Skin of body (tissue), 3 donors: ENCODE measurements at places on chromosomes 3 and 15. TPM values are rescaled to one million over a fixed set of nuclear protein-coding genes. Genes with fewer than 3 reads are reported as not detected.

PRR20G gene
- total RNA-seq, result not detected

IGF2BP2 gene
- 39.1 TPM for total RNA-seq

REC114 gene
- not detected for total RNA-seq

LRTM1 gene
- 7.4 TPM for total RNA-seq

HRH1 gene
- total RNA-seq, result 10.1 TPM

KCNAB1 gene
- 6.3 TPM for total RNA-seq

FBXL22 gene
- total RNA-seq, result 1.9 TPM

CLDN18 gene
- total RNA-seq, result not detected

- DNase-seq, result no peak
Observed at GRCh38 chr3:128323206-128324081, 143.2 kb downstream of the DNAJB8 start.

DNA sequence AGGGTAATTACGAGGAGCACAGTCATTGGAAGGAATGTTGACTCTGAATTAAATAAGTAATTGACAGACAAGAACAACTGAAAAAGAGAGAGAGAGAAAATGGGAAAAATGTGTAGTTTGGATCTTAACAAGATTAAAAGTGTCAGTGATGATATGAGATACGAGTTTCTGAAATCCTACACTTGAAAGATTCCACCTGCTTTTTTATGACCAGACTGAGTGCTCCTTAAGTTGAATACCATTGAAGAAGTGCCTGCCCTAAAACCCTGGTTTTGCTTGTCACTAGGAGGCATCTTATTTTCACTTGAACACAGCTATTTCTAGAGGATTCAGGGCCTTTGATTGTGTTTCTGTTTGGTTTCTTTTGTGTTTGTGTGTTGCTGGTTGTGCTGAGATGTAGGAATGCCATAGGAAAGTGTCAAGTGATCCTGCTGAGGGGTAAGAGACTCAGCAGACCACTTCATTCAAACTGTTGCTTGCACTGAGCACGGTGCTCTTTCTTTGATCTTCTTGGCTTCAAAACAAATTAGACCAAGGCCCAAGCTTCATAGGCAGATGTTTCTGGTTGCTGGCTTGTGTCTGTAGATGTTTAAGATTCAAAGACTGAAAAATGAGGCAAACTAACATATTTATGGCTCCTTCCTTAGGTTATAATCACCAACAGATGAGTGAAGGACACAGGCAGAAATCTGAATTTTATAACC lies 17.2 kb upstream of the ABHD10 start:
- DNase-seq, result peak; percentile 50

DNA sequence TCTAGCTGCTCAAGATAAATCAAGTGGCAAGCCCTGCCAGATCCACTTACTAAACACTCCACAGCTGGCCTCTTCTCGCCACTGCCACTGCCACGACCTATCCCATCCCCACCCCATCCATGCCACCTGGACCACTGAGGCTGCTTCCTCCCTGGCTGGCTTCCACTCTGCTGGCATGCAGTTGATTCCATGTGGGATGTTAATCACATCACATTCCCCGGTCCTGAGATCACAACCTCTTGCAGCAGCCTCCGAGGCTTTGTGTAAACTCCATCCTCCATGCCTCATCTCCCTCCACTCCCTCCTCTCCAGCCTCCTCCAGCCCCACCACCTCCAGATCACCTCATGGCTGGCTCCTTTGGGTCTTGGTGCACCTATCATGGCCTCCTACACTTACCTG lies 7.7 kb downstream of the NCKIPSD start:
- DNase-seq, result no peak

GRCh38 chr3:66154444-66154861 lies 66.3 kb upstream of the SLC25A26 start:
- DNase-seq, result no peak

DNA sequence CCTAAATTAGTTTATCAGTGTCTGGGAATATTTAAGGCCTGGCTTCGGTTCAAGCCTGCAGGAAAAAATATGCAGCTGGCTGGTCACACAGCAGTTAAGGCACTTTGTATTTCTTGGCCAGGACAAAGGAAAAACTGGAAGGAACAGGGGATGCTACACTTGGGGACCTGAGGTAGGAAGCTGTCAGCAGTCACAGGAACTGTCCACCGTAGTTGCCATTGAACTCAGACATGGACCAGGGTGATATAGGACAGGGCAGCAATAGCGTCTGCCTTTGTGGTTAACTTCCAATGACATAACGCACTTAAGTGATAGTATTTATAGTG lies 49.1 kb downstream of the NR1D2 start:
- peak; percentile 33 for DNase-seq

DNA sequence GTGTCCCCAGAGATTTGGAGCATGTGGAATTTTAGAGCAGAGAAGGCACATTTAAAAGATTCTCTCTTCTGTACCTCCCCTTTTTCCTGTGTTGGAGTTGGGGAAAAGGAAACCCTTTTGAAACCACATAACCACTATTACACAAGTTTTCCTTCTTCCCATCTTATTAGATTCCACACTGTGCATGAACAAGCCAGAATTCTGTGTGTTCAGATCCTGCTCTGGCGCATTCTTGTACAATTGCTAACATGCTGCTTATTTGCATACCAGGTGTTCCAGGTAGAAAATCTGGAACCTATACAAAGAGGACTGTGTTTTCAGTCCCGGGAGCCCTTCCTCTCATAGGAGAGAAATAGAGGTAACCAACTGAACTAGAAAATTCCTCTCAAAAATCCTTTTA lies 2.6 kb upstream of the CIB2 start:
- peak; percentile 9 for DNase-seq

DNA sequence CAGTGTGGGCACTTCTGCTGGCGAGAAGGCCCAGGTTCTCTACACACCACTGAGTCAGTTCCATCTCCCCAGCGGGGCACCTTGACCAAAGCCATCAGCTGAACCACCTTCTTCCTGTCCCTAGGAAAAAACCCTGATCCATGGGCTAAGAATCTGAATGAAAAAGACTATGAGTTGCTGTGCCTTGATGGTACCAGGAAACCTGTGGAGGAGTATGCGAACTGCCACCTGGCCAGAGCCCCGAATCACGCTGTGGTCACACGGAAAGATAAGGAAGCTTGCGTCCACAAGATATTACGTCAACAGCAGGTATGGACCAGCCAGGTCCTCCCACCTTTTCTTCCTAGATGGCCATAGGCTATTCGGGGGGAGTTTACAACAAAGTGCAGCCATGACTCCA lies 29.1 kb downstream of the TF start:
- DNase-seq, result no peak

DNA sequence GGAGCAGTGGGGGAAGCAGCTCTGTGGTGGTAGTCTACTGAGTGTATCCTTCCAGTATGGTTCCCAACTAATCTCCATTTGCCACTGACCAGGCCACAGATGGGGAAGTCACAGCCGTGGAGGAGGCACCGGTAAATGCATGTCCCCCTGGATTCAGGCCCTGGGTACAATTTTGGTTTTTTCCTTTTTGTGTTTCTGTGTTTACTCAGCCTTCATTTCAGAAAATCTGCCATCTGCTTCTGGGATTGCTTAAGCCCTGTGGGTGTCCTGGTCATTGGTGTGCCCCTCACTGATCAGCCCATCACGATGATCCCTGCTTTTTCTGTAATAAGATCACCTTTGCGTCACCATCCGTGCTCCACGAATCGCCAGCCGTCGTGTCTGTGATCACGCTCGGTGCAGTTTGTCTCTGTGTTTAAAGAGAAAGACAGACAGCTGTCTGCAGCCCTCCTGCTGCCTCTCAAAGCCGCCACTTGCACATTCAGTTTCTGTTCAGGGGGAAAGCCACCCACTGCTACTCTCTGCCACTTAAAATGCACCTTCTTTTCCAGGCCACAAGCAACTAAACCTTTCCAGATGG lies 68.9 kb downstream of the DNASE1L3 start:
- no peak for DNase-seq

DNA sequence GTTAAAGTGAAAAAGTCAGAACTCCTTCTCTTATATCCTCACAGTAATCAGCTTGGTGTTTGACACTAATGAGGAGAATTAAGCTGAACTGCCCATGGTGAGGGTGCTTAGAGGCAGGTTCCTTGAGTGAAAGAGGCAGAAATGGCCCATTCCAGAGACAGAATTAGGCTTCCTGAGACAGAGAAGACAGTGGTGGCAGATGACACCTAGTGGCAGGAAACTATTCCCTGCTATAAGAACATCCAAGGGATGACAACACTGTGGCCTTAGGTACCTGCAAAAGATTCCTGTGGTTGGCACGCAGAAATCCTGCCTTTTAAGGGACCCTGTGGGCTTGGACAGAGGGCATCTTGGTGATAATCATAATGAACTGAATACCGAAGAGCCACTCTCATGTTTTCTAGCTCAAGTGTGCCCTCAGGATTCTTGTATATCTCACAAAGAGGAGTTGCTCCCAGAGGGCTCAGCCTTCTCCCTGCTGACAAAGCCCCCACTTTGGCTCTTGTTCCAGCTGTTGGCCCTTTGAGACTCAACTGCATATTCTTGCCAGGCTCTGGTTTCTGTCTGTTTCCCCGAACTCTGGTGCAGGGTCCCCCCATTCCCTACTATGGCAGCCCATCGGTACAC lies 56.0 kb downstream of the KBTBD12 start:
- peak; percentile 52 for DNase-seq

- no peak for DNase-seq
Observed at GRCh38 chr15:33354411-33354810, 43.6 kb downstream of the RYR3 start.

DNA sequence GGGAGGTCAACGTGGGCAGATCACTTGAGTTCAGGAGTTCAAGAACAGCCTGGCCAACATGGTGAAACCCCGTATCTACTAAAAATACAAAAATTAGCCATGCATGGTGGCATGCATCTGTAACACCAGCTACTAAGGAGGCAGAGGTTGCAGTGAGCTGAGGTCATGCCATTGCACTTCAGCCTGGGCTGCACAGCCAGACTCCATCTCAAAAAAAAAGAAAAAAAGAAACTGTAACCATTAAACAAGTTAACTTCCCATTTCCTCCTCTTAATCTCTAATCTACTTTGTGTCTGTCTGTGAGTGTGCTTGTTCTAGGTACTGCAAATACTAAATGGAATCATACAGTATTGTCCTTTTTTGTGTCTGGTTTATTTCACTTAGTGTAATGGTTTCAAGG lies 2.7 kb downstream of the RBM6 start:
- DNase-seq, result no peak

DNA sequence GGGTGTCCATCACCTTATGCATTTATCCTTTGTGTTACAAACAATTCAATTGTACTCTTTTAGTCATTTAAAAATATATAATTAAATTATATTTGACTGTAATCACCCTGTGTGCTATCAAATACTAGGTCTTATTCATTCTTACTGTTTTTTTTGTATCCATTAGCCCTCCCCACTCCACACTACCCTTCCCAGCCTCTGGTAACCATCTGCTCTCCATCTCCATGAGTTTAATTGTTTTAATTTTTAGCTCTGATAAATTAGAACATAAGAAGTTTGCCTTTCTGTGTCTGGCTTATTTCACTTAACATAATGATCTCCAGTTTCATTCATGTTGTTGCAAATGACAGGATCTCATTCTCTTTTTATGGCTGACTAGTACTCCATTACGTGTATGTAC lies 16.8 kb downstream of the C3orf20 start:
- no peak for DNase-seq

DNA sequence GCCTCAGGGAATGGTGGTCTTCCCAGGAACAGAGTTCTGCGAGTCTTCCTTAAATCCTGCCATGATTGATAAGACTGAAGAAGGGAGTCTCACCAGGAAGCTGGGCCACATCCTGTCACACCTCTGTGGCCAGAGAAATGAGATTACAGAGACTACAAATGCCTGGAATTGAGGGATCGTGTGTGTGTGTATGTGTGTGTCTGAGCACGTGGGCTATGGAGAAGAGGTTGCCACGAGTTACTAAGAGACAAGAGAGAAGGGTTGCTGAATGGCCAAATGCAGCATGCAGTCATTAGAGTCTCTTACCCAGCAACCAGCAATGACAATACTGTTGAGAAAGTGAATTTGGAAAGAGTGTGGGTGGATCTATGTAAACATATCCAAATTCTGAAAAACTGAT lies 443.1 kb downstream of the MFSD1 start:
- DNase-seq, result no peak

DNA sequence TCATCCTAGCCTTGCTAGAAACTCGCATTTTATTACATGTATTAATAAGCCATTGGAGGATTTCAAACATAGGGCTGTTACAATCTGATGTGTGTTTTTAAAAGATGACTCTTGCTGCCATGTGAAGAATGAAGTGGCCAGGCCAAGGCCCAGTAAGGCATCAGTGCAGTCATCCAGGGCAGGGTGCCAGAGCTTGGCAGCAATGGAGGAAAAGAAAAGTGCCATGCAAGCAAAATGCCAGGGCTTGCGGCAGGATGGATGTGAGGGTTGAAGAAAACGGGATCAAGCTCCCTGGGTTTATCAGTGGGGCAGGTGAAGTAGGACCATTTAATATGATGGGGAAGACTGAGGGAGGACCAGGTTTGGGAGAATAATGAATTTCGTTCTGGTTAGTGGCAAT lies 183.6 kb downstream of the MINAR1 start:
- DNase-seq, result no peak

DNA sequence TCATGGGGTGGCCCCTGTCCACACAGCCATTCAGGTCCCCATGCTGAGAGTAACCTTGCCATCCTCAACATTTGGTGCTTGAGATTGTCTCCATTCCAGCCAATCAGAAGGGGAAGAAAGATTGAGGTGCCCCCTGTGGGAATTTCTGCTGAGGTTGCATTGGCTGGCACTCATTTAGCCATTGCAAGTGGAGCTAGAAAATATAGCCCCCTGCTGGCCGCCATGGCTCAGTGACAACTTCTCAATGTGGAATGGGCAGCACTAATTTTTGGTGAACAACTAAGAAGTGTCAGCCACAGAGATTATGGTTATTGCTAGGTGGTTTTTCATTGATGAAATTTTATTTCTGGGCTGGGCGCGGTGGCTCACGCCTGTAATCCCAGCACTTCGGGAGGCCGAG lies 22.0 kb downstream of the COL6A6 start:
- no peak for DNase-seq

DNA sequence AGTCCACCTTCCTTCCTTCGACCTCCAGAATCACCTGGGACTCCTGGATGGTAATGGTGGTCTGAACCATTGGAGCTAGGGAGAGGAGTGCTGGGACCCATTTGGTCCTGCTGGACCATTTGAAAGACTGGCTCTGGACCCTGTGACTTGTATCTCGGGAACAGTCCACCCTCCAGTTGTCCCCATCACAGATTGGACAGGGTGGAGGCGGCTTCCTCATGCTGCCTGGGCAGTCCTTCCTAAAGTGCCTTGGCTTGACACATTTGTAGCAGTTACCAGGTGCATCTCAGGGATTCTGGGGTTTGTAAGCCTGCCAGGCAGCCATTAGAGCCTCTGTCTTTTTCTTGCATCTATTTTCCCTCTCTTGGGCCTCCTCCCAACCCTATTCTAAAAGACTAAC lies 758.1 kb downstream of the NAALADL2 start:
- no peak for DNase-seq

GRCh38 chr3:167814441-167814951 lies 79.0 kb downstream of the SERPINI1 start:
- DNase-seq, result peak; percentile 59

- no peak for DNase-seq
Observed at GRCh38 chr3:143820466-143821221, 27.6 kb downstream of the SLC9A9 start.
